Activated naive CD4-positive, alpha-beta T cell (primary cell): ENCODE measurements at places on chromosomes 5 and 9.

GRCh38 chr9:79581794-79582193 is 10.0 kb downstream of the TLE4 start:
- no peak for DNase-seq

DNA sequence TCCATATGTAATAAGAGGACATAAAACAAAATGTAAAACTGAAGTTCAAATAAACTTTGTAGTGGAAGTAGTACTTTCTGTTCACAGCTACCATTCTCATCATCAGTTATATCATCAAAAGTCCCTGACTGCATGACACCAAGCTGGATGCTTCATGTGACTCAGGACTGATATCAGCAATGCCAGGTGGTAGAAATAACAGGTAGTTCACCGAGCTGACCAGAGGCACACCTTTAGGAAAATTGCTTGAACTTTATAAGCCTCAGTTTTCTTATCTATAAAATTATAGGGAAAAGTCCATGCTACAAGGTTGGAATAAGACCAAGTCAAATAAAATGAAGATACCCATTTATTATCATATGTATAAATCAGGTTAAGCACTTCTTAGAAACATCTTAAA is 124.9 kb upstream of the PTGER4 start:
- DNase-seq, result no peak

- DNase-seq, result no peak
These were observed 172.3 kb downstream of the CDH10 start for GRCh38 chr5:24472518-24472917.

DNA sequence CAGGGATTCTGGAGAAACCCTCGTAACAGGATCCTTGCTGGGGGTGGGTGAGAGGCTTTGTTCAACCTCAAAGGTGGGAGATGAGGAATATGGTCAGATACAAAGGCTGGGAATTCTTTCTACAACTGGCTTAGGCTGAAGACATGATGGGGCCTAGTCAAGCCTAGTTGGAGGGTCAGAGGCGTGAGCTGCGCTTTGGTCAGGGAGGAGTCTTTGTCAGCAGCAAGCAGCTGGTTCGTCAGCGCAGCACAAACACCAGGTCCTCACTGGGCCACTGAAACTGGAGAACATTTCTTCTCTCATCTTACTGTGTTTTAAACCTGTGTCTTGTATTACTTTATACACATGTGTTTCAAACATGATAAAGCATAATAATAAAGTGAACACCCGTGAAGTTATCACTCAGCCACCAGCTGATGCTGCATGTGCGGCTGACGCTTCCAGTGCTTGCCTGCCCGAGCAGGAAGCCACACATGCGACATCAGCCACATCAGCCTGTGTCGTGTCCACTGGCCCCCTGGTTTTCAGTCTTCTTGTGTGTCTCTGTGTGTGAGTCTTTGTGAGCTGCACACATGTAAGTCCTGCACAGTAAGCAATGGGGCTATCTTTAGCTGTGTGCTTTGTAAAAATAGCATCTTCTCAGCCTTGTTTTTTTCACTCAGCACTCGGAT is 81.5 kb downstream of the WNK2 start:
- no peak for DNase-seq

GRCh38 chr5:32027717-32028458 is 146.2 kb downstream of the GOLPH3 start:
- no peak for DNase-seq

DNA sequence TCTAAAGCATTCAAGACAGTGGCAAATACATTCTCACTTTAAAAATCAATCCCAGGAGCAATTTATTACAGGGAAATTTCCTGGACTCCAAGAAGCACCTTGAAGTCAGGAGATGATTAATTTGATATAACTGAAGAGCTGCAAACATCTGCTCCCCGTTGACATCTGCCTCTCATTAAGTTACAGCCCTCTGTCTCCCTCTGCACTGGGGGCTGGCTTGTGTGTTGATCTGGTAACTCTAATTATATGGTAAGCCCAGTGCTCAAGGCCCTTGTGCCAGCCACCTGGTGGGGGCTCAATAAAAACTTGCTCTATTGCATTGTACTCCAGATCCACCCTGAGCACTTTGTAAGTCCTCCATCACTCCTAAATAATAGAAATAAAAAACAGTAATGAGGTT is 131.1 kb upstream of the ZNF462 start:
- DNase-seq, result no peak

DNA sequence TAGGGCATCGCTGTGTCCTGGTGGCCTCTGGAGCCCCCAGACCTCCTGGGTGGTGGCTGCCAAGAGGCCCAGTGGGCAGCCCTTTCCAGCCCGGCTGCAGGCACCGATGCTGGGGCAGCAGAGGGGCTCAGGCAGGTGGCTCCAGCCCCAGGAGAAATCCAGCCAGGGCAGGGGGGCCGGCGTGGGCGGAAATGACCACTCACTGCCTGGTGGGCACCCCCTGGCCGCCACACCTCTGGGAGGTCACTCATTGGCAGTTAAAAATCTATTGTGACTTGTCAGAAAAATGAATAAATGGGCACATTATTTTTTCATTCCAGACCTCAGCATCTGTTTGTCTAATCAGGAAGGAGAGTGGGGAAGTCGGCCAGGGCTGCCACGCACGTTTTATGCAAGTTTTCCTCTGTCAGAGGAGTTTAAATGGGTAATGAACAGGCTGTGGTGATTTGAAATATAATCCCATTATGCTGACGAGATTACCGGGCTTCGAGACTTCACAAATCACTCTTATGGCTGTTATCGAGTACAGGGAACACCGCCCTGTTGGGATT is 171.9 kb downstream of the GAPVD1 start:
- DNase-seq, result no peak

- DNase-seq, result no peak
These were observed 437.5 kb upstream of the DMAC1 start for GRCh38 chr9:8237096-8237495.

DNA sequence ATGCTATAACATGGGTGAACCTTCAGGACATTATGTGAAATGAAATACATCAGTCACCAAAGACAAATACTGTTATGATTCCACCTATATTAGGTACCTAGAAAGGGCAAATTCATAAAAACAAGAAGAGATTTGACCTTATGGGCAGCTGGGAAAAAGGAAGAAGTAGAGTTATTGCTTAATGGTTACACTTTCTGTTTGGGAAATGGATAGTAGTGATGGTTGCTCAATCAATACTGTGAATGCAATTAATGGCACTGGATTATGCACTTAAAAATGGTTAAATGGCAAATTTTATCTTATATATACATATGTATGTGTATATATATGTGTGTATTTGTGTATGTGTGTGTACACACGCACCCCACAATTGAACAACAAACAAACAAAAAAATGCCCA is 15.2 kb downstream of the FKBP15 start:
- DNase-seq, result no peak

DNA sequence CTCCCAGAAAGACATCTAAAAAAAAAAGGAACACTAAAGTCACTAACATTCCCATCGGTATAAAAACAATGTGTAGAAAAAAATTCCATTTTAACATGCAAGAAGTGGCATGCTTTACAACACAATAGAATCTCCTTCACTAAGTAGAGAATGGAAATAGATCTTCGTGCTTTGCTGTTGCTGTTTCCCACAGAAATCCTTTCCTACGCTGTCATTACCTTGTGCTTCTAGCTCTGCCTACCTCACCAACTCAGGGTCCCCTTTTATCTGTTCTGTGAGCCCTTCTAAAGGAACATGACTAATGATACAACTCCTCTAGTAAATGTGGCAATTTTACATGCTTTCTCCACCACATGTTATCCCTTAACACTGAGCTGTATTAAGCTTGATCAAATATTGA is 202.9 kb downstream of the MCTP1 start:
- no peak for DNase-seq

- DNase-seq, result no peak
These were observed 47.0 kb downstream of the IQGAP2 start for GRCh38 chr5:76450054-76450453.

- no peak for DNase-seq
These were observed 24.7 kb upstream of the NUDT12 start for GRCh38 chr5:103587185-103587748.

DNA sequence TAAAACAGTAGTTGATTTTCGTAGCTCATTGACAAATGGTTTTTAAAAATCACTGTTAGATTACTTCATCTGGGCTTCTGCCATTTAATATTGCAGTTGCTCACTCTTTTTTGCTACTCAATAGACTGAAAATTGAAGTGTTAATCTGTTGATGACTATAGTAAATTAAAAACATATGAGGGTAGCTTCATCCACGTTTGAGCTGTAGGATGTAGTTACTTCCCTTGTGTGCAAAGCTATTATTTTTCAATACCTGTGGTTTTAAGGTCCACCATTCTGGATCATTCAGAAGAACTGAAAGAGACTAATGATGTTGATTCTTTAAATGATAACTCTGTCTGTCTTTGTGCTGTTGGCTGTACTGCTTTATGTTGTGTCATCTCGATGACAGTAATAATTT is 74.7 kb downstream of the LNPEP start:
- no peak for DNase-seq

DNA sequence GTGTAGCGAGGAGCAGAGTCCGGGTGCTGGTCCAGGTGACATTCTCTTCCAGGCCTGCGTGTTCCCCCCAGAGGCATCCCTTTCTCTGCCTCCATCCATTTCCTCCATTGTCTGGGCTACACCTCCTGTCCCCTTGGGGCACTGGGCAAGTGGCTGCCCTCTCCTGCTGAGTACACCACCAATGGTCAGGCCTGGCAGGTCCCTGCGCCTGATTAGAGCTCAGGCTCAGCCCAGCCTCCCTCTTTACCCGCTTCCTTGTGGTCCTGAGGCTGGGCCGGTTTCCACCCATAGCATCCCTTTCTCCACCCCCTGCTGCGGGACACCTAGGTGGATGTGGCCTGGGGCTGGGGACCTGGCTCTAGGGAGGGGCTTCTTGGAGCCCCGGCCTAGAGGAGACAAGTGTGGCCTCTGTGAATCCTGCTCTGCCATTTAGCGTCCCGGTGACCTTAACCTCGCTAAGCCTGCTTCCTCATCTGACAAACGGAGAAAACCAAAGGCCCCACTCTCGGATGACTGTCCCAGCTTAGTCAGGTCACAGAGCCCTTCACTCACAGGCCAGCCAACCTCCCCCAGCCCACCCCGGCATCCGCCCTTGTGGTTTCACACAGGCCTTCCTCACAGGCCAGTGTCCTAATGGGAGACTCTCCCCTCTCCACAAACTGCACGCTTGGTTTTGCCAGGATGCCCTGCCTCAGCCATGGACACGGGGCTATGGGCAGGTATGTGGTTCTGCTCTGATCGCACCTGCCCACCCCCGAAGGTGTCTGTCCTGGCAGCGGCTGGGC is 12.9 kb downstream of the DOLPP1 start:
- DNase-seq, result no peak

DNA sequence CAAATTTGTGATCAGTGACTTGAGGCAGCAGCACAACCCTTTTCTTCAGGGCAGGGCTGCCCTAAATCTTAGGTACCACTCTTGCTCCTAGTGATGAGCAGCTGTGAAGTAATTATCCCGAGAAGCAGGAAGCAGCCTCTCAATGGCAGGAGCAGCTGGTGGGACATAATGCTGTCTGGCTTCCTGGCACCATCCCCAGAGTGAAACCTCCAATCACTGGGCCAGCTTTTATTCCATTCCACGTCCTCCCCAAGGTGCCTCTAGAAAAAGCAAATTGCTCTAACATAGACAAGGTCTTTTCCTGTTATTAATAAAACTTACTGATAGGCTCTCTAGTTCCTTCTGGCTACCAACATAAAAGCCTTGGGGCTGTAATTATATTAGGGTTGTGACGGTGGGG is 154.0 kb downstream of the FRMD3 start:
- DNase-seq, result no peak

- DNase-seq, result no peak
These were observed 17.4 kb upstream of the IL13 start for GRCh38 chr5:132640613-132641012.

- no peak for DNase-seq
These were observed 36.2 kb downstream of the SNX18 start for GRCh38 chr5:54553659-54554207.

GRCh38 chr5:675111-675870 is 17.9 kb downstream of the TPPP start:
- no peak for DNase-seq

- DNase-seq, result no peak
These were observed 4.0 kb downstream of the ETF1 start for GRCh38 chr5:138538943-138539627.

DNA sequence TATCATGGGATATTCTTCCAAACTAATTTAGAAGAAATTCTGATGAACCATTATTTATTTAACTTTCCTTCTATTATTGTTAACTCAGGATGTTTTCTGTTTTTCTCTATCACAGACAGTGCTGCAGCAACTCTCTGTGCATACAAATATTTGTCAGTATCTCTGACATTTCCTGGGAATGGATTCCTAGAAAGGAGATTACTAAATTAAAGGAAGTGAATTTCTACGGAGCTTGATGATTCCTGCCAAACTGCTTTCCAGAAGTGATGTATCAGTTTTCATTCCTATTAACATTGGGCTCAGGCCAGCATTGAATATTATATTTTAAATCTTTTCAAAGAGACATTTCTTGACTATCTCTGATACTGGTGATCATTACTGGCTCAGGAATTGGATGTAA is 26.0 kb upstream of the MAST4 start:
- no peak for DNase-seq

DNA sequence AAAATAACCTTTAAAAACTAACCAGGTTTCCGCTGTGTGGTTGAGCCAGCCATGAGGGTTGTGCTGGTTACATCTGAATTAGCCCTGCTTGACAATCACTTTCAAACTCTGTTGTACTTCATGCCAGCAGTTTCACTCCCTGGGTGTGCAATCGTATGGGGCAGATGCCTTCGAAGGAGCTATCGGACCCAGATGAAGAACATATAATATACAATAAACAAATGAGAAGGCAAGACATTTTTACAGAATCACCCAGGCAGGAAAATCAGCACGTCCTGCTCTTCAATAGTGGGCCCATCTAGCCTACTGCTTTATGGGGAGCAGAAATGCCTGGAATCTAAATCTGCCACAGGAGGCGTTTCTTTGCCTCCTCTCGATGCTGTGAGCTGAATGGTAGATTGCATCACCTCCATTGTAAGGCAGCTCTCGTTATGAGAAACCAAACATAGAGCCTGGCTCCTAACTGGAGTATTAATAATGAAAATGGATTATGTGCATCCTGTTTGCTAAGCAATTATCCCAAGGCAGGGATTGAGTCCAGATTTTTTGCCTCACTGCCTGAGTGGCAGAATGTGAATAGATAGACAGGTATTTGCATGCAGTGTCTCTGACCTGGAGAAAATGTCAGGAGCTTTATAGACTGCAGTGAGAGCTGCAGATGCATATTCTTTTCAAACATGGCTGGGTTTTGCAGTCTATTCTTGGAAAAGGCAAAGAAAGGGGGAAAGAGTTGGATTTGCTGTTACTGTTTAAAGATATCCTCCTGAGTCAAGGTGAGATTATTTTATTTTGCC is 143.3 kb upstream of the SMARCA2 start:
- DNase-seq, result no peak
